ENCODE measurements at places on chromosomes 6 and 20.
A peak's percentile ranks its signal among the peaks of the same experiment; 100 is the strongest.

DNA sequence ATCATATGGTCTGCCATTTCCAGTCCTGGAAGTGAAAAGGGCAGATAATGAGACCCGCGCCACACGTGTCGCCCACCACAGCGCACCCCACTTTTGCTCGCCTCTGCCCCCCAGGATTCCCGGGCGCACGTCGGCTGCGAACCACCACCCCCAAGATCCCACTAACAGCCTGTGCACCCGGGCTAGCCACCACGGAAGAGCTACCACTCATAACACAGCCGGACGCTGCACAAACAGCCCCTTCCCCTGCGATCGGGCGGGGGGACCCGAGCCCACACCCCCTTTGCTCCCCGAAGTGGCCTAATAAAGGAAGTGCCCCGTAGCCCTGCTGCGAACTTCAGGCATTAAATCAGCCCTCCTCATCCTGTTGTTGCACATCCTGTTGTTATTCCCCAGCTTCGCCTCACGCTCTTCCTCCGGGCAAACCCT, 506 bp downstream of the CITED2 start:
- no peak for DNase-seq

DNA sequence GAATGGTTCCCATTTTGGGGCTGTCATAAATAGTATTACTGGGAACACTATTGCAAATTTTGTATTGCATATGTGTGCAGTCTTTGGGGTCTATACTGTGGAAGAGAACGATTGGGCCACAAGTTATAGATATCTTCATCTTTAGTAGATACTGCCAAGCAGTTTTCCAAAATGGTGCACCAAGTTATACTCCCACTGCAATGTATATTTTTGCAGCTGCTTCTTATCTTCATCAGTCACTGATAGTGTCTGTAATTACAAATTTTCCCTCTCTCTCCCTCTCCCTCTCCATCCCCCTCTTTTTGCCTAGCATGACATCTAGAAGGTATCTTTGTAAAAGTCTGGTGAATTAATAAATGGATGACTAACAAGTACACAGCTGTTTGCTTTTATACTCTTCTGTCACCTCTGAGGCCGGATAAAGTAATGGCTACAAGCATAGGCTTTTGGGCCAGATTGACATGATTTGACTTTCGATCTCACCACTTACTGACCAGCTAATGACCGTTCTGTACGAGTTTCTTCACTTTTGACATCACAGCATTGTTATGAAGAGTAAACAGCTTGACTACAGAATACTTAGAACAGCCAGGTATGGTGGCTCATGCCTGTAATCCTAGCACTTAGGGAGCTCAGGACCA, 113.3 kb upstream of the SLC2A12 start:
- DNase-seq = no peak

GRCh38 chr20:46255440-46256104, 52.7 kb downstream of the CDH22 start:
- peak; percentile 66 for DNase-seq

DNA sequence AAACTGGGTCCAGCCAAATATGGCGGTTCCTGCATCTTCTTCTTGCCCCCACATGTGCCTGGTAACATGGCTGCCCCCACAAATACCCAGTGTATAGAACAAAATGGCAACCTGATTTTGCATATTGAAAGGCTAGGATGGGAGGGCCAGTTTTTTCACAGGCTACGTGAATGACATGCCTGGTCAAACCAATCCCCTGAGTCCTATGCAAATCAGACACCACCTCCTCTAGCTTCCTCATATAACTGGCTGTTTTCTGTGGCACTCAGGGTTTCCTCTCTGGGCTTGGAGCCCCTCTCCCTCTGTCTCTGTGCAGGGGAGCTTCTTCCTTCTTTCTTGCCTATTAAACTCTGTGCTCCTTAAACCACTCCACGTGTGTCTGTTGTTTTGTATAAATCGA, 372.1 kb downstream of the KIF16B start:
- DNase-seq = no peak

DNA sequence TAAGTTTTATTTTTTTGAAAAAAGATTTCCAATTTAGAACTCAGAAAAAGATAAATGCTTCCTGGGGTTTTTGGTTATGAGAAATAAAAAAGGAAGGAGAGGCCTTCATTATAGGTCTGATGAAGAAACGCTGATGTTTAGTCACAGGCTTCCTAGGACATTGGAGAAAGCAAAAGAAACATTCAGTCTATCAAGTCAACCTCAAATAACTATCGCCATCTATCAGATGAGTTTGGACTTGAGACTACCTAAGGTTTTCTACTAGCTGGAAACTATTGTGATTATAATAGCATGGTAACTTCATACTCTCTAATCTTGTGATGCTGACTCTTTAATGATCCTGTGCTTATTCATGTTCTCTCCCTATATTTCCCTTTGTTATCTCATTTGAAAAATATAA, 171.3 kb downstream of the TPBG start:
- DNase-seq = no peak

- DNase-seq = no peak
These were observed 25.9 kb downstream of the GNAS-AS1 start for GRCh38 chr20:58824843-58825242.

DNA sequence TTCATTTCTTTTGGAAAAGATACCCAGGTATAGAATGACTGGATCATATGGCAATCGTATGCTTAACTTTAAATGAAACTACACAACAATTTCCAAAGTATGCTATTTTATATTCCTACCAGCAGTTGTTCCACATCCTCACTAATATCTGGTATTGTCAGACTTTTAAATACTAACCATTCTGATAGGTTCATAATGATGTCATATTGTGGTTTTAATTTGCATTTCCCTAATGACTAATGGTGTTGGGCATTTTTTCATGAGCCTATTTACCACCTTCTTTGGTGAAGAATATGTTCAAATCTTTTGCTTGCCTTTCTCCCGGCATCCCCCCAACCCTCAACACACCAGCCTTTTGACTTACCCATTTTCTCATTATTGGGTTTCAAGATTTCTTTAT, 96.2 kb upstream of the HMGN3 start:
- DNase-seq = no peak

DNA sequence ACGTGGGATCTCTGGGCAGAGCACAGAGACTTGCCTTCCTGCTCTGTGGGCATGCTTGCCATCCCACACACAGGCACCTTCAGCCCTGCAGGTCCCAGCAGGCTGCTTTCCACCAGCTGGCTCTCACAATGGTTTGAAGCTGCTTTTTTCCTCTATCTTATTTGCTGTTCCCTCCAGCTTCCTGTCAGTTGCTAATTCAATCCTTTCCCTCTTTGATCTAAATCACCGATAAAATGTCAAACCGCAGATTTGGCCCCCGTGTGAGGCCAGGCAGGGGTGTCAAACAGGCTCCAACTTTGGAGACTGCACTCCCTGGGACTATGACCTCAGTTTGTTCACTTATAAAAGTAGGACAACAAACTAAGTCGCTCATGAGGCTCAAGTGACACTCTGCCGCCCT, 40.6 kb upstream of the PCMTD2 start:
- DNase-seq = no peak

GRCh38 chr6:14455427-14455826, 337.9 kb downstream of the CD83 start:
- DNase-seq = no peak

GRCh38 chr6:156994215-156995076, 217.3 kb downstream of the ARID1B start:
- no peak for DNase-seq

DNA sequence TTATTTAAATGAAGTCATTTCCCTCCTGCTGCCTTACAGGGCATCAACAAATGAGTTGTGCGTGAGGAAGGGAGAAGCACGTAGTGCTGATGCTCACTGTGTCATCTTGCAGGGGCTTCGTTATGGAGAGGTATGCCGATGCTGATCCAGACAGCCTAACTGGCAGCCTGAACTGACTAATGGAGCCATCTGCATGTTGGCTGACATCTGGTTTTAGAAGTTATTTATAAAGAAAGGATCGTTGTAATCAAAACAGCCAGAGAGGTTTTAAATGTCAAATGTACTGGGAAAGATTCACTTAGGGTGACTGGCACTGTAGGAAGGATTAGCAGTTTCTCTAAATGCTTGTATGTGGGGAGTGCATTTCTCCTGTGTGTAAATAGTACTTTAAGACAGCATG, 54.6 kb downstream of the FARS2 start:
- DNase-seq = no peak

DNA sequence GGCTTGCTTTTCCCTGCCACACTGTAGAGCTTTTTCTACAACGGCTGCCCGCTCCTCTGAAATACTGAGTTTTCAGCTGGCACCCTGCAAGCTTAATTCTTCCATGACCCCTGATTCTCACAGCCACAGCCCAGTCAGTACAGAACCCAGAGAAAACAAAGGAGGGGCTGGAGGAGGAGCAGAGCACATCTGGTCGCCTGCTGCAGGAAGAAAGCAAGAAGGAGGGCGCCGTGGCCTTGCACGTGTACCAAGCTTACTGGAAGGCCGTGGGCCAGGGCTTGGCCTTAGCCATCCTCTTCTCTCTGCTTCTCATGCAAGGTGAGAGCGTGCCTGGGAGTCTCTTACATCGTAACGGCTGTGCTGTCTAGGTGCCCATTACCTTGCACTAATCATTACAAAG, 11.3 kb downstream of the DLK2 start:
- no peak for DNase-seq

GRCh38 chr20:20371681-20372080, 3.8 kb downstream of the INSM1 start:
- DNase-seq = no peak

GRCh38 chr20:52410731-52411234, 219.2 kb upstream of the ZFP64 start:
- DNase-seq = no peak

DNA sequence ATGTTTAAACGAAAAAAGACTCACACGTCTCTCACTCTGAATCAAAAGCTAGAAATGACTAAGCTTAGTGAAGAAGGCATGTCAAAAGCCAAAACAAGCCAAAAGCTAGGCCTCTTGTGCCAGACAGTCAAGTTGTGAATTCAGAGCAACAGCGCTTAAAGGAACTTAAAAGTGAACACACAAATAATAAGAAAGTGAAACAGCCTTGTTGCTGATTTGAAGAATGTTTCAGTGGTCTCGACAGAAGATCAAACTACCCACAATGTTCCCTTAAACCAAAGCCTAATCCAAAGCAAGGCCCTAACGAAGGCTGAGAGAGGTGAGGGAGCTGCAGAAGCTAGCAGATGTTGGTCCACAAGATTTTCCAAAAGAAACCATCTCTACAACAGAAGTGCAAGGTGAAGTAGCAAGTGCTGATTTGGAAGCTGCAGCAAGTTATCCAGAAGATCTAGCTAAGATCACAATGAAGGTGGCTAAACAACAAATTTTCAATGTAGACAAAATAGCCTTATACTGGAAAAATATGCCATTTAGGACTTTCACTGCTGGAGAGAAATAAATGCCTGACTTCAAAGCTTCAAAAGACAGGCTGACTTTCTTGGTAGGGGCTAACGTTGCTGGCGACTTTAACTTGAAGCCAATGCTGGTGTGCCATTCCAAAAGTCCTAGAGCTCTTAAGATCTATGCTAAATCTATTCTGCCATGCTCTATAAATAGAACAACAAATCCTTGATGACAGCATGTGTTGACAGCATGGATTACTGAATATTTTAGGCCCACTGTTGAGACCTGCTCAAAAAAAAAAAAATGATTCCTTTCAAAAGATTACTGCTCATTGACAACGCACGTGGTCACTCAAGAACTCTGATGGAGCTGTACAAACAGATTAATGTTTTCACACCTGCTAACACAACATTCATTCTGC, 40.3 kb downstream of the SEC63 start:
- DNase-seq = no peak

DNA sequence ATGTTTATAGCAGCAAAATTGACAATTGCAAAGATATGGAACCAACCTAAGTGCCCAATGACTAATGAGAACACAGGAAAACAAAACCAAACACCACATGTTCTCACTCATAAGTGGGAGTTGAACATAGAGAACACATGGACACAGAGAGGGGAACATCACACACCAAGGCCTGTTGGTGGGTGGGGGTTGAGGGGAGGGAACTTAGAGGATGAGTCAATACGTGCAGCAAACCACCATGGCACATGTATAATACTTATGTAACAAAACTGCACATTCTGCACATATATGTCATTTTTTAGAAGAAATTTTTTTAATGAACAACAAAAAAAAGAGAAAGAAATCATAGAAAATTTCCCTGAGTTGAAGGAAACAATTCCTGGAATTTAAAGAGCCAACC, 3.9 kb downstream of the EPM2A start:
- no peak for DNase-seq

GRCh38 chr6:18276610-18277236, 12.4 kb upstream of the DEK start:
- no peak for DNase-seq

DNA sequence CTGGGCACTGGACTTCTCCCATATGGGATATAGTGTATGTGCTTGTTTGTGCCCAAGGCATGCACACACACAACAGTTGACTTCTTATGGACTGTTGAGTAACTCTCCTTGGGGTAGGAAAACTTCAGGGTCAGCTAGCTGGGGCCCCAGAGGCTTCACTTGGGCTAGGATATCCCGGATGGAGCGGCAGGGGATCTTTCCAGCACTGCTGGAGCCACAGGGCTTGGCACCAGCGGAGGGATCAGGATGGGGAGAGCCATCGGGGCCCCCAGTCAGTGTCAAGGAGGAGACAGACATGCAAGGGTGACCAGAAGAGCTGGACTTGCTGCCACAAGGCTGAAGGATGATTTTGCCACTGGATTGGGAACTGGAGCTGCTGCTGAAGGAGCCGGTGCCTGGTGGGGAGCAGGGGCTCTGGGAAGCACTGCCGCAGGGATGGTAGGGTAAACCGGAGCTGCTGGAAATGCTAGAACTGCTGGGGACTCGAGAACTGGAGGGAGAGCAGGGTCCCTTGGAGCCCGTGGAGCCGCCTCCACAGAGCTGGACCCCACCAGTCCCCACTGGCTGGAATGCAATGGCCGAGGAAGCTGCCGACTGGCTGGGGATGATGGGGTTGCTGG, 1.5 kb downstream of the PSORS1C1 start:
- DNase-seq = no peak

GRCh38 chr6:15864038-15864707, 201.3 kb upstream of the DTNBP1 start:
- DNase-seq = no peak

GRCh38 chr6:69732640-69733039, 64.2 kb downstream of the LMBRD1 start:
- no peak for DNase-seq

DNA sequence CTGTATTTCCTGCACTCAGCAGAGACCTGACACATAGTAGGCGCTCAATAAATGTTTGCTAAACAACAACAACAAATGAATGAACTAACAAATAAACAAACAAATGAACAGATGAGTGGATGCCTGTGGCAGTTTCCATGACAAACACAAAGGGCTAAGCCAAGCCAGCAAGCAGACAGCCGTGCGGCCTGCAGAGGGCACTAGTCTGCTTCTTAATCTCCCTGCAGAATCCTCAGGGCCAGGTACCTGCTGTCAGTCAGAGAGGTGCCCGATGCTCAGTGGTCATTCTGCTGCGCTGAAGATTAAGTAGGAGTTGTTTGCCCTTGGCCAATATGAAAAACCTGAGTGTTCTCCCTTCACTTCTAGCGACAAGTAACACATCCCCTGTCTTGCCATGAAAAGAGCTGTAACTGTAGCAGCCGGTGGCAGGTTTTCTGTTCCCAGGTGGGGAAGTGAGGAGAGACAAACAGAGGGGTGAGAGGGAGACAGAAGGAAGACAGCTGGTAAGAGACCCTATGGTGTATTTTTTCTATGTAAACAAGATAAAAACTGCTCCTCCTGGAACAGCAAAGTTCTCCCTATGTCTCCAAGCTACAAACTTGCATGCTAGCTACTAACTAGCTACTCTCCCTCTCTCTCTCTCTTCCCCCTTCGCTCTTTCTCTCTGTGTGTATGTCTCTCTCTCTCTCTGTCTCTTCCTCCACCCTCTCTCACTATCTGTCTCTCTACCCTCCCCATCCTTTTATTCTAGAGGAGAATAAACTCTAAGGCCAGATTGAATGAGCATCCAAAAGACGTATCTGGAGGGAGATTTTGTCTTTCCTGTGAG, at the start of gene MC3R:
Gene MC3R (plus strand): TSS at position 779 of the 829 bp plus-strand sequence. CDS start 112 bp downstream, outside the sequence.
- DNase-seq = no peak

Measured in NCI-H2081 treated with DMSO at 0.1 percent for 48 hours (cell line).